ENCODE measurements at places on chromosomes 1 and 21.

DNA sequence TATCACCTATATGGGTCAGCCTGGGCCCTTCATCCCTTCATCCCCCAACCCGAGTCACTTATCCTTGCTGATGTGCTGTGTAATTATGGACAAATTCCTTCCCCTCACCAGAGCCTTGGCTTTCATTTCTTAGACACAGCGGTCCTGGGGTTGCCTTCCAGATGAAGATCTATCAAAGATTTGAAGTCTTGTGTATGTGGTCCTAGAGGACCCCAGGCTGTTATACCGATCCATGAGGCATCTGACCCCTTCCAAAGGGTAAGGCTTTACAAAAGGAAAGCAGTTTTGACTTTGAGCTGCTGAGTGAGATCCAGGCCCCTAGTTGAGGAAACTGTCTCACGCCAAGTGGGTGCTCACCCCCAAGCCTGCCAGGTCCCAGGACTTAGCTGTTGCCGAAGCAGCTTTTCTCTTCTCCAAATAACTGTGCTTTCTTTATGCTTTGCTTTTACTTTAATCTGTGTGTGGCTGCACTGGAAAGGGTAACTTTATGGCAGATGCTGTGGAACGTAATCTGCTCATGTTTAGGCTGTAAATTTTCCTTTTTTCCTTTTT is 37.6 kb downstream of the MAN1C1 start:
- DNase-seq = peak; percentile 23

- no peak for DNase-seq
These were observed 87.3 kb downstream of the USP24 start for GRCh38 chr1:55127827-55128343.

- DNase-seq = no peak
These were observed 55.9 kb downstream of the RAP1GAP start for GRCh38 chr1:21613072-21613867.

- DNase-seq = no peak
These were observed 4.4 kb upstream of the AADACL3 start for GRCh38 chr1:12711536-12711935.

DNA sequence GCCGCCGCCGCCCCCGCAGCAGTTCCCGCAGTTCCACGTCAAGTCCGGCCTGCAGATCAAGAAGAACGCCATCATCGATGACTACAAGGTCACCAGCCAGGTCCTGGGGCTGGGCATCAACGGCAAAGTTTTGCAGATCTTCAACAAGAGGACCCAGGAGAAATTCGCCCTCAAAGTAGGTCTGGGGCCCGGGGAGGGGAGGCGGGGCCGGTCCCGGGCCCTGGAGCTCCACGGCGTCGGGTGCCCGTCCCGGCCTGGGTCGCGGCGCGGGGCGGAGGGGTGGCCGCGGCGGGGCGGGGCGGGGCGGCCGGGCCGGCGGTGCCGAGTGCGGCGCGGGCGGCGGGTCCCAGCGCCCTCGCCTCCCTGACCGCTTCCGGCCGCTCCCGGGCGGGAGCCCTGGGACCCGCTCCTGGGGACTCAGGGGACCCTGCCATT is 646 bp downstream of the MAPKAPK2 start:
- no peak for DNase-seq

DNA sequence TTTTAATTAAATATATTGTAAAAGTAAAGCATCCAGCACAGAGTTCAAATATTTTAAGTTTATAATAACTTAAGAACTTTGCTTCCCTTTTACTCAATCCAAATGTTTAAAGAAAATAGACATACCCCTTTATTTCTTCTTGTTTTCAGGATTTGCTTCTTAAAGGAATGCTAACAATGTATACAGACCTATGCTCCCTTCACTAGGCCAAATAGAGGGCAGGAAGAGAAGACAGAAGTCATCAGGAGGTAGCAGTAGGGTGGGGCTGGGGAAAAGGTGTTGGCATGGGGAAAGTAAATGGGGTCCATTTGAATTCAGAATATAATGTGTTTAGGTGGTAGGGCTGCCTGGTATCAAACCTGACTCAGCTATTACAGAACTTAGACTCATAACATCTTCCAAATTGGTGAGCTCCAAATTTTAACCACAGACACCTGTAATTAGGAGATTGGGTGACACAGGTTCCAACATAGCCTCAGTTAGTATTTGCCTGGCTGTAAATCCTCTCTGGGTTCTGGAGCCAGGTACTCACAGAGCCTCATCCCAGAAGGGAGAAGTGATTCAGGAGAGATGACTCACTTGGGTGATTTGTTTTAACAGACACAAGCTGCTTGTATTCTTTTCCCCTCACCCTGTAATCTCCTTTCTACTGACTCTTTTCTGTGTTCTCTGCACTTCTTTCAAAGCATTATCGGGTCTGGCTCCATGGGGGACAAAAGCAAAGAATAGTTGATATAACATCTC is 60.1 kb upstream of the DUSP10 start:
- no peak for DNase-seq

GRCh38 chr1:233440951-233441401 is 113.5 kb downstream of the MAP3K21 start:
- DNase-seq = peak; percentile 51

GRCh38 chr21:16040601-16041000 is 310.8 kb downstream of the USP25 start:
- no peak for DNase-seq

DNA sequence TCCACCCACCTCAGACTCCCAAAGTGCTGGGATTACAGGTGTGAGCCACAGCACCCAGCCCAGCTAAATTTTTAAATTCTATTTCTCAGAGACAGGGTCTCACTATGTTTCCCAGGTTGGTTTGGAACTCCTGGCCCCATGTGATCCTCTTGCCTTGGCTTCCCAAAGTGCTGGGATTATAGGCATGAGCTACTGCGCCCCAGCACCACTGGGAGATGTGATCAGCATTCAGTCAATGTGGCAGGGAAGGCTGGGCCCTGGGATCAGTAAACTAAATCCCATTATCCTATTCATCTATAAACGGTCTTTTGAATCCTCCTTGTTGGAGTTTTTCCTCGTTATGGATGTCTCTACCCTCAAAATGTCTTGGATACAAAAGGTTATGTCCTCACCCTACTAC is 113.5 kb downstream of the PGBD5 start:
- DNase-seq = no peak

- no peak for DNase-seq
These were observed 44.1 kb downstream of the UCK2 start for GRCh38 chr1:165871311-165872067.
